GM12865 (cell line): ENCODE measurements at places on chromosomes 1 and 21.
A peak's percentile ranks its signal among the peaks of the same experiment; 100 is the strongest.

DNA sequence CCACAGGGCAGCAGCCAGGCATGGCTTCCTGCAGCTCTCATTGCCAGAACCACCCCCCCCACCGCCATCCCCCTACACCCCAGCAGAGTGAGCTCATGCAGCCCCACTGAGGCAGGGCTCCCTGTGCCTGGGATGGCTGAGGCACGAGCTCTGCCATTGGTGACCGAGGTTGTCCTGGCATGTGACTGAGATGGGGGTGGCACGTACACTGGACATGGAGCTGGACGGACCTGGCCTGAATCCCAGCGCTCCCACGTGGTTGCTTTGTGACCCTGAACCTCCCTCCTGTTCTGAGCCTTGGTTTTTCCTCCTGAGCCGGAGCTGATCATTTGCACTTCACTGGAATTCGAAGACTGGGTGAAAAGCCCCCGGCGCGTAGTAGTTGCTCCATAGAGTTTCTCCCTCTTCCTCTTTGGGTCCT, 28.3 kb downstream of the ALPL start:
- DNase-seq = no peak

GRCh38 chr1:161299347-161299746, 10.4 kb downstream of the MPZ start:
- no peak for DNase-seq

DNA sequence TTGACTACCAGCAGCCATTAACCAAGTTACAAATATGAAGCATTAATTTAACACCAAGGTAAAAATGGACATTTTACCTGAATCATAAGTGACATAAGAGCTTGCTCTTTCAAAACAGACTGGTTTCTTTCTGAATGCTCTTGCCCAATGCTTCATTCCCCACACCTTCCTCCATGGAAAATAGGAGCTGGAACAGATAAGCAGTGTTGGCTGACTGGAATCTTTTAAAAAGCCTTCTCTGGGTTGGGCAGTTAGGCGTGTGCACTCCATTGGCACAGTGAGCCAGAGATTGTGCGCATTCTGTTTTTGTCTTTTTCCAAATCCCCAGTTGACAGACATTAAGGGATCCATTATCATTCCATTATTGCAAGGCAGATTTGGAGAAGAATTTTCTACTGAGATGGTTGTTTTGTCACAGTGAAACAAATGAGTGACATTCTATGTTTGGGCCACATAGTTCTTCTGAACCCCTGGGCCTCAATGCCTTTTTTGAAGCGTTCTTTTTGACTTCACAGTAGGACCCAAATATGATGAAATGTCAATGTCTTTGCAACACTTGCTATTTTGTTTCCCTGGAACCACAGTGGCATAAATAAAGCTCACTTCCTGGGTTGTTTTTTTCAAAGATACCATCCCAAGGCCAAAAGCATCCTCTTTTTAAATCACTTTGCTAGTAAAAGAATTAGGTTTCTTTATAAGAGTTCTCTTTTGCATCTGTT, 32.3 kb downstream of the LRRC8B start:
- no peak for DNase-seq

GRCh38 chr1:44835738-44836675, 7.0 kb downstream of the PTCH2 start:
- peak; percentile 91 for DNase-seq

GRCh38 chr1:185864889-185865517, 130.8 kb downstream of the HMCN1 start:
- no peak for DNase-seq

- DNase-seq = peak; percentile 75
These were observed 112.1 kb downstream of the HIVEP3 start for GRCh38 chr1:41806472-41807155.

- no peak for DNase-seq
These were observed 27.9 kb downstream of the EPHB2 start for GRCh38 chr1:22738522-22738921.

- no peak for DNase-seq
These were observed 186.2 kb downstream of the ADSS2 start for GRCh38 chr1:244265507-244265906.

DNA sequence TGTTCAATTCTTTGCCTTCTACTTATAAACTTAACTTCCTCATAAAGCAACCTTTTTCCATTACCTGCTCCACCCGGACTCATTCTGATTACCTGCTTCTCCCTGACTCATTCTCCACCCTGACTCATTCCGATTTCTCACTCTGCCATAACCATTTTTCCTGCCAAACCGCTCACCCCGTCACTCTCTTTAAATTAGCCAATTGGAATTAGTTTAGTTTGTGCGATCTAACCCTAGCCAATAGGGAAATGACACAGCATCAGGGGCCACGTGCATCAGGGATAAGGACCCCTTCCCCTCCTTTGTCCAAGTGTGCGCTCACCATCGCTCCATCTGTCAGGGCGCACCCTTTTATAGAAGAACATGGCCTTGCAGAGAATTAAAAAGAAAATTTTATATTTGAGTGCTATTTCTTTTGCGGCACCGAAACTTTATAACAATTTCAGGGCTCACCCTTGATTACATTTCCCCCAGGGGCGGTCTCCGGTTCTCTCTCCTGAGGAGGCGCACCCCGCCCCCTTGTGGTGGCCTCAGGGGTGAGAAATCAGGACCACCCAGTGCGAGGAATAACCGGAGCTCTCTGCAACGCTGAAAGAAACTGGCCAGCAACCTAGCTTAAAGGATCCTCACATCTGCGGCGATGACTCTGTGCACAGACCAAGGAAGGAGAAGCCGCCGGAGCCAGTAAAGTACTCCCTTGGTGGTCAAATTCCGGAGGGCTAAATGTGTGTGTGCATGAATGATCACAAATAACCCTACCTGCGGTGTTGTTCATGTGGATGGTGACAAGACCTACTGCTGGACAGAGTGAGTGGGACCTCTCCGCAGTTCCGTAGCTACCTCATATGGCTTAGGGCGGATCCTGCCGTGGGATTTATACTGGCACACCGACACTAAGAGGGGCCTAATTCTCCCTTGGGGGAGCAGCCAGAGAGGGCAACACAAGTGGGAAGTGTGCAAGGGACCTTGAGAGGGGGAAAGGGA, 30.3 kb upstream of the CBR3 start:
- DNase-seq = peak; percentile 31

DNA sequence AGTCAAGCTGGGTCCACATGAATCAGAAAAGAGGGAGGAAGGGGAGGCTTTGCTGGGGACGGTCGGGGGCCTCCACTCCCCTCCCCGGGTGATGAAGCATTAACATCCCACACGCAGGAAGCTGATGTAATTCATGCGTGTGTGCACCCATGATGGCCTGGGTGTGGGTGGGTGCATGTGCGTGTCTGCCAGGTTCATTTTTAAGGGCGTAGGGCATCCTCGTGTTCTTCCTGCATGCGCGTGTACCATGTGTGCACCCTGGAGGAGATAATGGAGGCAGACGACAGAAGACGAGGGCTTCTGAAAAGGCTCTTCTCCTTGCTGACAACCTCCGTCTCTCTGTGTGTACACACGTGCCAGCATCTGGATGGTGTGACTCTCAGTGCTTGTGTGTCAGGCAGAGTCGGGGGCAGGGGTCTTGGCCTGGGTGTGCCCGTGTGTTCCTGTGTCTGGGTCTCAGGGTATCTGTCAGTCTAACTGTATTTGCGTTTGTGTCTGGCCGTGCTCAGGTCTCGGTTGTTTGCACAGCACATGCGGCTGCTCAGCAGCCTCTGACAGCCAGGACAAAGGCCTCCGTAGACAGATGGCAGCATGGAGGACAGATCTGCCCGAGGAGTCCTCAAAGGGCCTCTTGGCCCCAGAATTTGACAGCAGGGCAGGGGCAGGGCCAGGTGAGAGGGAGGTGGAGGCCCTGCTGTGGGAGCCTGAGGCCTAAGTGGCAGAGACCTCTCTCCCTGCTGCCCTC, 2.4 kb downstream of the RAP1GAP start:
- no peak for DNase-seq
